ENCODE measurements at places on chromosomes 5 and 9. TPM values are rescaled to one million over a fixed set of nuclear protein-coding genes. Genes with fewer than 3 reads are reported as not detected.

DNA sequence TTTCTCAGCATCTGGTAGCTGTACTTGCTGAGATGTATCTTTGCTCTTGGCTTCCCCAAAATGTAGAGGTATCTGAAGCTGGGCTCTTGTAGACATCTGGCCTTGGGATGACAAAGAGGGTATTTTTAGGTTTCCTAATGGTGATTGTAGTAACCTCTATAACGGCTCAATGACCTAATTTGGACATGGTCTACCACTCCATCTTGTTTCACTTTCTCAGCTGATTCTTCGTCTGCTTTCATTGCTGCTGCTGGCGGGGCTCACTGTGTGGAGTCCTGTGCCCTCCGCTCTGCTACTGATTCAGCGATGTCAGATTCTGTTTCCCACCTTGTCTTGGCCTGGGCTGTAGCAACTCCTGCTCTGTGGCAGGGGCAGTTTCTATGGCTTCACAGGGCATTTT, 12.7 kb upstream of the MARCHF11 start:
- H3K27me3 ChIP-seq, result no peaks in the 10 kb centered on the region
- no peak overlapping the region for H3K27ac ChIP-seq
- no peak overlapping the region for H3K4me3 ChIP-seq
- no peak for DNase-seq
- H3K36me3 ChIP-seq, result no peaks in the 10 kb centered on the region

GRCh38 chr9:14094491-14094890, 219.4 kb downstream of the NFIB start:
- DNase-seq, result no peak
- peaks cover 41% of the 10 kb centered on the region for H3K4me1 ChIP-seq
- H3K36me3 ChIP-seq, result no peaks in the 10 kb centered on the region
- no peak overlapping the region for H3K4me3 ChIP-seq
- no peak overlapping the region for H3K27ac ChIP-seq
- H3K27me3 ChIP-seq, result no peaks in the 10 kb centered on the region

- DNase-seq, result no peak
- no peaks in the 10 kb centered on the region for H3K27me3 ChIP-seq
- H3K4me1 ChIP-seq, result no peaks in the 10 kb centered on the region
- H3K36me3 ChIP-seq, result no peaks in the 10 kb centered on the region
These were observed 177.5 kb upstream of the S1PR3 start for GRCh38 chr9:88813638-88814209.

DNA sequence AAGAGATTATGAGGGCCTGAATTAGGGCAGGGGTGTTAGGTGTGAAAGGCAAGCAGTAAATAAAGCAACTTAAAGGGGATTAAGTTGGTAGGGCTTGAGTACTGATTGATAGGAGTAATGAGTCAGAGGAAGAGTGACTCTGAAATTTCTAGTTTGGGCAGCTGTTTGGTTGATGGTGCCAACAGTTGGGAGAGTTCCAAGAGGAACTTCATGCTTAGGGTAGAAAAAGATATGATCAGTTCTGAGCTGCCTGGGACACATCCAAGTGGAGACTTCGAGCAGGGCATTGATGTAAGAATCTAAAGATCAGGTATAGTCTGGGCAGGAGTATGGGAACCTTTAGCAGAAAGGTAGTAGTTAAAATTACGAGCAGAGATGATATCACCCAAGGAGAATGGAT, 10.2 kb downstream of the MAMDC2 start:
- peak overlapping the region; percentile 18 for H3K27ac ChIP-seq
- no peaks in the 10 kb centered on the region for H3K27me3 ChIP-seq
- H3K4me3 ChIP-seq, result no peak overlapping the region
- H3K4me1 ChIP-seq, result peaks cover 29% of the 10 kb centered on the region

GRCh38 chr5:173800340-173800739, 87.8 kb upstream of the CPEB4 start:
- no peaks in the 10 kb centered on the region for H3K4me1 ChIP-seq
- no peak overlapping the region for H3K4me3 ChIP-seq
- H3K36me3 ChIP-seq, result no peaks in the 10 kb centered on the region
- H3K27ac ChIP-seq, result no peak overlapping the region
- H3K27me3 ChIP-seq, result no peaks in the 10 kb centered on the region

- peaks cover 7% of the 10 kb centered on the region for H3K4me1 ChIP-seq
- H3K27ac ChIP-seq, result no peak overlapping the region
- no peak overlapping the region for H3K4me3 ChIP-seq
- H3K27me3 ChIP-seq, result peaks cover 48% of the 10 kb centered on the region
- no peak for DNase-seq
These were observed 40.5 kb upstream of the PLEKHG4B start for GRCh38 chr5:51500-51823.

DNA sequence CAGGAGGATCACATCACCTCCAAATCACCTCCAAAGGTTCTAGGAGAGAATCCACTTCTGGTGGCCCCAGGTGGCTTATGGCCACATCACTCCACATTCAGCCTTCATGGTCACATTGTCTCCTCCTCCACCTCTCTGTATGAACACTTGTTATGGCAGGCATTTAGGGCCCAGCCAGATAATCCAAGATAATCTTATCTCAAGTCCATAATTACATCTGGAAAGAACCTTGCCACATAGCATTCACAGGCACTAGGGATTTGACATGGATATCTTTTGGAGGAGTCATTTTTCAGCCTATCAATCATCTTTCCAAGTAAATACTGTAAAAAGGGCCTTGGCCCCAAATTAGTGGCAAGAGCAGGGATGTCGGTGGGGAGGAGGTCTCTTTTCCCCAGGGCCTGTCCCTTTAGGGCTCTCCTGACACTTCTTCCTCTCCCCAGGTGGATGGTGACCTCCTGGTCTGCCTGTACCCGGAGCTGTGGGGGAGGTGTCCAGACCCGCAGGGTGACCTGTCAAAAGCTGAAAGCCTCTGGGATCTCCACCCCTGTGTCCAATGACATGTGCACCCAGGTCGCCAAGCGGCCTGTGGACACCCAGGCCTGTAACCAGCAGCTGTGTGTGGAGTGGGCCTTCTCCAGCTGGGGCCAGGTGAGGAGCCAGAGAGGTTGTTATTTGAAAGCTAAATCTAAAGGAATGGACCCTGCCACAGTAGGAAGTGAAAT, 140.9 kb downstream of the SAXO1 start:
- no peak overlapping the region for H3K27ac ChIP-seq
- no peak for DNase-seq

- no peaks in the 10 kb centered on the region for H3K27me3 ChIP-seq
- no peak overlapping the region for H3K4me3 ChIP-seq
- no peak for DNase-seq
- no peaks in the 10 kb centered on the region for H3K4me1 ChIP-seq
- H3K27ac ChIP-seq, result no peak overlapping the region
These were observed 412.9 kb downstream of the CHSY3 start for GRCh38 chr5:130316971-130317680.

DNA sequence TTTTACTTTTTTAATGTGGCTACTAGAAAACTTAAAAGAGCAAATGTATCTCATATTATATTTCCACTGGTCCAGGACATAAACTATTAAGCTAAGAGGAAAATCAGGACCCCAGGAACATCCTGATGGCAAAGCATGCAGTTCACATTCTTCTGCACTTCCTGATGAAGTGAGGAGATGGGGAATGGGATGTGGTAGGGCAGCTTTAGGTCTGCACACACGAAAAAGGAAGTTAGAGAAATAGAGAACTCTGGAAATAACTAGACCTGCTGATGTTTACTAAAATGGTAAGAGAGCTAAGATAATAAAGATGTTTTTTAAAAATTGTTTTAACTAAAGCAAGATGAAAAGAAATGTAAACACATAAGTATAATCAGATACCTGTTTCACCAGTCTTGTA, 39.7 kb upstream of the NIPBL start:
- H3K4me1 ChIP-seq, result no peaks in the 10 kb centered on the region
- H3K27me3 ChIP-seq, result no peaks in the 10 kb centered on the region
- H3K27ac ChIP-seq, result no peak overlapping the region
- no peak for DNase-seq

- no peak overlapping the region for H3K27ac ChIP-seq
- DNase-seq, result no peak
- H3K4me1 ChIP-seq, result peaks cover 14% of the 10 kb centered on the region
These were observed 59.5 kb downstream of the PIK3R1 start for GRCh38 chr5:68274847-68275651.

DNA sequence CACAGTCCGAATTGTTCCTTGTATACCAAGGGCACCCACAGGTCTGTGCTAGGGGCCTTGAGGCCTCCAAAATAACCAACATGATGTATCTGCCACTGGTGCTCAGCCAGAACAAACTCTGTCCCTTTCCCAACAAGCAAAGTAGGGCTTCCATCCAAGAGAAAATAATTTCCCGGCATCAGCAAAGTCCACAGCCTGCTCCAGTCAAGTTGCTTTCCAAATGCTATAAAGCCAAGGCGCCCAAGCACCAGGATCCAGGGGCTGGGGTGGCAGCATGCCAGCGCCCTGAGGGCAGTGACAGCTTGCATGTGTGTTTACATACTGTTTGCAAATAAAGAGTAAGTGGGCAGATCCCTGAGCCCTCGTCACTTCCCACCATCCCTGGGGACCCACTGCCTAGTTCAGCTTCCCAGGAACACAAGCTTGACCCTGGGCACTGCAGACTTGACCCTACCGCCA, 155.9 kb downstream of the ERCC6L2 start:
- no peak for DNase-seq
- no peak overlapping the region for H3K4me3 ChIP-seq
- H3K27me3 ChIP-seq, result peaks cover 5% of the 10 kb centered on the region
- no peaks in the 10 kb centered on the region for H3K36me3 ChIP-seq
- H3K27ac ChIP-seq, result no peak overlapping the region

GRCh38 chr5:14187660-14188059, 44.5 kb downstream of the TRIO start:
- H3K4me3 ChIP-seq, result no peak overlapping the region
- H3K27ac ChIP-seq, result peak overlapping the region; percentile 27
- H3K36me3 ChIP-seq, result no peaks in the 10 kb centered on the region
- DNase-seq, result no peak
- H3K27me3 ChIP-seq, result no peaks in the 10 kb centered on the region
- peaks cover 70% of the 10 kb centered on the region for H3K4me1 ChIP-seq

The STK32A gene
- total RNA-seq, result 1.2 TPM

The KCTD16 gene
- total RNA-seq, result not detected

The QRFP gene
- total RNA-seq, result not detected

The AK1 gene
- total RNA-seq, result 398 TPM
